Activated B cell treated with CpG ODN at 0.5 μM for 24 hours (primary cell): ENCODE measurements at places on chromosomes 7 and 10. TPM values are rescaled to one million over a fixed set of nuclear protein-coding genes. Genes with fewer than 3 reads are reported as not detected.

PNLIPRP3 gene
- total RNA-seq, result not detected in 2 replicates

ERVW-1 gene
- not detected in 2 replicates for total RNA-seq

CTTNBP2 gene
- total RNA-seq, result 0.18 and 0.49 TPM in 2 replicates

WEE2 gene
- total RNA-seq, result not detected in 2 replicates

SUN3 gene
- not detected in 2 replicates for total RNA-seq

FLNC gene
- total RNA-seq, result not detected in 2 replicates

CALHM3 gene
- total RNA-seq, result not detected in 2 replicates

HOXA5 gene
- total RNA-seq, result not detected in 2 replicates

PPP1R3C gene
- not detected in 2 replicates for total RNA-seq

DPP6 gene
- not detected in 2 replicates for total RNA-seq

VPS37D gene
- total RNA-seq, result 0.17 and 0.24 TPM in 2 replicates

ACTL6B gene
- total RNA-seq, result not detected in 2 replicates

TMEM270 gene
- not detected in 2 replicates for total RNA-seq
